ENCODE measurements at places on chromosomes 5 and 9.

- no peak for DNase-seq
Observed at GRCh38 chr9:136494531-136495215, 11.8 kb upstream of the SEC16A start.

DNA sequence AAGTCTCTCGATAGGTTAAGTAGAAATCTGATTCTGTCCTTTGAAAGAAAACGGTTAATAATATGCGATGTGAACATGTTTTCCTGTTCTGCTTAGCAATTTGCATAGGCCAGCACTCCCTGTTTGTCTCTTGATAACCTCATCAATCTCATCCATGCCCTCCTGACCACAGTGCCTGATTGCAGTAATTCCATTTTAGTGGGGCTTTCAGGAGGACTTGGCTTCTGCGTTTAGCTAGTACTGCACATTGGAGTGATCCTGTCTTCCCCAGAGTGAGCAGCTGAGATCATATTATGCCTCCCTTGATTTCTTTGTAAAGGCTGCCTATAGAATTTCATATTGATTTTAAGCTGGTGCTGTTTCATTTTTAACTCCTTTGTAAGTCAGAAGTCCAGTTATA is 335.9 kb upstream of the ISL1 start:
- DNase-seq: no peak

GRCh38 chr9:95201206-95201605 is 116.3 kb downstream of the FANCC start:
- no peak for DNase-seq

GRCh38 chr5:80703291-80703690 is 48.5 kb upstream of the DHFR start:
- no peak for DNase-seq

- no peak for DNase-seq
Observed at GRCh38 chr5:100860407-100860806, 42.7 kb downstream of the ST8SIA4 start.

GRCh38 chr9:116304761-116305160 is 151.2 kb downstream of the PAPPA start:
- DNase-seq: no peak

GRCh38 chr5:112333331-112333781 is 85.7 kb downstream of the EPB41L4A start:
- DNase-seq: no peak

All from common myeloid progenitor, CD34-positive (primary cell).